ENCODE measurements at places on chromosomes 7 and 10.

DNA sequence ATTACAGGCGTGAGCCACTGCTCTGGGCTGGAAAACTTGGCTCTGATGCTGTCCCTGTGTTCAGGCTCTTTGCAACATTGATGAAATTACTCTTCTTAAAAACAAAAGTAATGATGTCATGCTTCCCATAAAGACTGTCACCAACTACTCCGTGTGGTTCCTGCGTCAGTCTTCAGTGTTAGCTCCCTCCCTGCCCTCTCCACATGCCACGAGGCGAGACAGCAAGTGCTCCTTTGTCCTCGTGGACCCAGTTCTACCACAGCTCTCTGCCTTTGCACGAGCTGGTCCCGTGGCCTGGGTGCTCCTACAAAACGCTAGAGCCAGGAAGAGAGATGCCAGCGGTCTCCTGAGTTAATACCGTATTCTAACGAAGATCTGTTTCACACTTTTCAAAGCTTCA, 194.5 kb downstream of the SDK1 start:
- DNase-seq = peak; percentile 36

DNA sequence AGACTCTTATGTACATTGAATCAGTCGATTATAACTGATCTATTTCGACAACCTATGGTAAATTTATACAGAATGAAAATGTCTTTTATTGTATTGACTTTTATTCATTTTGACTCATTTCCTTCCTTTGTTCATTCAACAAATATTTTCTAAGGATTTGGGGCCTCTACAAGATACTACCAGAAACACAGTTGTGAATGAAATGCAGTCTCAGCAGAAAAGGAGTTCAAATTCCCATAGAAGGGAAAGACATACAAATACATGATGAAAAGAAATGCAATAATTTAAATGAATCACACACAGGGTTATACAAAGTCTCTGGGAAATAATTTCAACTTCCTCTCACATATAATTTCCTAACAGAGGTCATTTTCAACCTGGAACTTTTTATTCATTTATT, 134.0 kb upstream of the SEMA3A start:
- no peak for DNase-seq

GRCh38 chr10:122222638-122223037, 48.5 kb upstream of the BTBD16 start:
- no peak for DNase-seq

- DNase-seq = peak; percentile 44
These were observed 146.5 kb downstream of the TMEM178B start for GRCh38 chr7:141220263-141220880.

GRCh38 chr10:7389346-7389745, 21.5 kb downstream of the SFMBT2 start:
- DNase-seq = no peak

DNA sequence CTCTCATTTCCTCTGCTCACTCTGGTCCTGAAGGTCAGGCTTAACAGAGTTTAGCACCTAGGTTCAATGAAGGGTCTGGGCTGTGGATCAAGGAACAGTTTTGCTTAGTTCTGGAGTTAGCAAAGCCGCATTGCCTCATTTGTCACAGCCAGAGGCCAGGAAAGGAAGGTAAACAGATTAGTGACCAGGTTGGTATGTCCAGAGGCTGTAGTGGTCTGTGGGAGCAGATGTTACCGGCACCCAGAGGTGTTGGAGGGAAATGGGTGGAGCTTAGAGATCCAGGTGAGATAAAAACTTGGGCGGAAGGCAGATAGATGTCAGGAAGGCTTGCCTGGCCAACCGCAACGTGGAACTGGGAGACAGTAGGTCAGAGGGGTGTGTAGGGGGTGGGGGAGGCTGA, 36.6 kb upstream of the ZMIZ2 start:
- no peak for DNase-seq

- DNase-seq = no peak
These were observed 93.0 kb downstream of the PCDH15 start for GRCh38 chr10:54708021-54708420.

- no peak for DNase-seq
These were observed 94.7 kb downstream of the DYNC2I1 start for GRCh38 chr7:158950914-158951635.

DNA sequence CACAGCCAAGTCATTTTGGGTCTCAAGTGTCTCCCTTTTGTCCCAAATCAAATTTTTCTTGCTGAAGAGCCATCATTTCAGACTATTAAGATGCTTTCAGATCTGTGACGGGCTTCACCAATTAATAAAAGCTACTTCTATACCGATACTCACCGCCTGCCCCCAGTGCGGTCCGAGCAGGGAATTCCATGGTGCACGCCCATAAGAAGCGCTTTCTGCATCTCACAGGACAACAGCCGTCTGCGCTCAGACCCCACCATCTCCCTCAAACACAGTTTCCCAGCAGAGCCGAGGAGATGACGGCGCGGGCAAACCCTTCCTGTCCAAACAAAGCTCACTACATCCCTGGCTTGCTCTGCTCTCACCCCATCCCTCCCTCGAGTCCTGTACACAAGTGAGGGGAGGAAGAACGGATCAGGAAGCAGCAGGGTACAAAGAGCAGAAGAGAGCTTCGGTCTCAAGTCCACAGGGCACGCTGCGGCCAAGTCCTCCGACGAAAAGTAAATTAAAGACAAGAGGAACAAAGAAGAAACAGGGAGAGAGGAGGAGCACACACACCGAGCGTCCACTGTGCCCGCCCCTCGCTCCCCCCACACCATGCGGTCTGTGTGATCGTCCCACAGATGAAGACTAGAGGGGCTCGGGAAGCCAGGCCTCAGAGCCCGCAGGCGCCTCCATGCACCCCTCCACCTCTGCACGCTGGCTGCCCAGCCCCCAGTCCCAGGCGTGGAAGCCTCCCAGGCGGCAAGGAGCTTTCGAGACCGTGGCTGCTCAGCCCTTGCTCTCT, 121.9 kb downstream of the MAD1L1 start:
- DNase-seq = no peak

- no peak for DNase-seq
These were observed 30.5 kb downstream of the IPMK start for GRCh38 chr10:58237014-58237834.

GRCh38 chr7:138008588-138009349, 6.9 kb upstream of the CREB3L2 start:
- no peak for DNase-seq

GRCh38 chr7:24730018-24730369, 27.3 kb downstream of the GSDME start:
- DNase-seq = no peak

DNA sequence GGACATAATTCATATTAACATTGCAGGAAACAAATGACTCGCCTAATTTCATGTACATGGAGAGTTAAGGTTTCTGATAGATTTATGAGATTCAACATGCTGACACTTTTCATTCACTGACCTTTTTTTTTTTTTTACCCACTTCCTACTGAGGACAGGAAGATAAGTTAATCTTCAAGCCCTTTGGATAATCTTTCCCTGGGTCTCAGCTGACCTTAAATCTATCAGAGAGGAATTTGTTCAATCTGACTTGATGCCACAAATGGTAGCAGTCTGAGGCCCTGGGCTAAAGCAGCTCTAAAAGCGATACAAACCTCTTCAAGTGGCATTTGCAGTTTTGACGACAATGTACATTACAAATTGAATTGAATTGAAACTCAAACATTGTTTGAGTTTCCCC, 493.3 kb upstream of the SORCS1 start:
- no peak for DNase-seq

DNA sequence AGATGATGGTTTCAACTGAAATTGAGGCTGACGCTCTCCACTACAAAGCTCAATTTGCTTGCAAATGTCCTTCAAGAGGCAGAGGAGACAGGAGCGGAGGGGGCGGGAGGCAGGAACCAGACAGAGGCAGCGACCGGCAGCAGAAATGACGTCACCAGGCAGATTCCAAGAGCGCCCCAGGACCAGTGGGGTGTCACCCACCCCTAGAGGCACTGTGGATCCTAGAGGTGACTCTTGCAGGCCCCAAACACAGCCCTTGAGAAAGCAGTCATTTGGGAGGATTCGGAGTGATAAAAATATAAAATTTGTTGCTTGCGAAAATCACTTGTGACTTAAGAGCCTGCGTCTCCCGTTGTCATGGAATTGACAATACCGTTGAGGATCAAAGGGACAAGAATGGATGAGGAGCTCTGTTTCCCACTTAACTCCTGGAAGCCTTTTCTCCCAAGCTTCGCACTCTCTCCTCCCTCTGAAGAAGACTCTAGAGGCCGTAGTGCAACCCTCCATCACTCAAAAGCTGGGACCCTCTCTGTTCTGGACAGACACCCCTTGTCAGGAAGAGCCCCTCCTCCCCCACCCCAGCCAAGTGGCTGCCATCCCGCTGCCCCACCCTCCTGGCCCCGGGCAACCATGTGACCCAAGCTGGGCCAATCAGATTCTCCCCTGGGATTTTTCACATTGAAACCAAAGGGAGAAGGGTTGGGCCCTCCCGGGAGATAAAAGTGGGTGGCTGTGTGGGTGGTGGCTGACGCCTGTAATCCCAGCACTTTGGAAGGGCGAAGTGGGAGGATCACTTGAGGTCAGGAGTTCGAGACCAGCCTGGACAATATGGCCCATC, 16.3 kb upstream of the SLC29A4 start:
- peak; percentile 48 for DNase-seq

- no peak for DNase-seq
These were observed 14.3 kb downstream of the STRA8 start for GRCh38 chr7:135247746-135248471.

DNA sequence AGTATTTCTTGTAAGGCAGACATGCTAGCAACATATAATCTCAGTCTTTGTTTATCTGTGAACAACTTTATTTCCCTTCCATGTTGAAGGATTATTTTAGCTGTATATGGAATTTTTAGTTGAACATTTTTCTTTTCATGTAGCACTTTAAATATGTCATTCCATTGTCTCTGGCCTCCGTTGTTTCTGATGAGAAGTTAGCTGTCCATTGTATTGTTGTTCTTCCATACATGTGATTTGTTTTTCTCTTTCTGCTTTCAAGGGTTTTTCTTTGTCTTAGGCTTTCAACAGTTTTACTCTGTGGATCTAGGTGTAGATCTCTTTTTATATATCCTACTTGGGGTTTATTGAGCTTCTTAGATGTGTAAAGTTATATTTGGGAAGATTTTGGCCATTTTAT, 66.3 kb upstream of the COMTD1 start:
- DNase-seq = no peak

DNA sequence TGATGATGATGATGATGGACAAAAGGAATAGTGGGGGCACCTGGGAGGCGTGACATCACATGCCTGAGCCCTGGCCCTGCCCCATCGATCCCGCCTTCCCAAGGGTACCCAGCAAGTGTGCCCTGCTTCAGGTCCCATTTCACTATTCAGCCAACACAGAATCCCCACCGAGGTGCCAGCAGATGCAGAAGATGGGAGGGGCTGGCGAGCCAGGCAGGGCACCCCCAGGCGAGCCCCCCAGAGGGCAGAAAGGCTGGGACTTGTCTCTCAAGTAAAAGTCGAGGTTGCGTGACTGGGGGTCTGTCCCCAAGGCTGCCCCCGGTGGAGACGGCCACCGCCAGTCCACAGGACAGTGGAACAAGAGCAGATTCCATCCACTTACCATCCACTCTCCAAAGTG, 57.5 kb downstream of the INSIG1 start:
- DNase-seq = peak; percentile 9

DNA sequence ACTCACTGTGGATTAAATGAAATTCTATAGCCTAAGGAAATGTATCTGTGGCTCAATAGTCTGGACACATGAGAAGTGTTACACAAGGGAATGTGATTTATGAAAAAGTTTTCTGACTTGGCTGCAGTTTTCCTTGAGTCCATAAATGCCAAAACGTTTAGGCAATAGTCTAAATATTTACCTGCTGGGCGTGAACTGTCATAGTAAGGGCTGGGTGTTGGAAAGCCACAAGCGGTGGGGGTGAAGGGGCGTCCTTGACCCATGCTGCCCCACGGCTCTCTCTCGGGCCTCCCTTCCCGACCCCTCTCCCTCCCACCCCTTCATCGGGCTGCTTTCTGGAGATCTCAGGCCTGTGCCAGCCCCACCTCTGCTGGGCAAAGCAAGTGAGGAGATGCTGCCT, 223.7 kb downstream of the BUB3 start:
- DNase-seq = no peak
